Muscle of arm (tissue), 14 donors: ENCODE measurements at places on chromosomes 11 and 22.
A peak's percentile ranks its signal among the peaks of the same experiment; 100 is the strongest.

- DNase-seq, result no peak
Measured at GRCh38 chr11:70262951-70263350, 7.5 kb upstream of the PPFIA1 start.

DNA sequence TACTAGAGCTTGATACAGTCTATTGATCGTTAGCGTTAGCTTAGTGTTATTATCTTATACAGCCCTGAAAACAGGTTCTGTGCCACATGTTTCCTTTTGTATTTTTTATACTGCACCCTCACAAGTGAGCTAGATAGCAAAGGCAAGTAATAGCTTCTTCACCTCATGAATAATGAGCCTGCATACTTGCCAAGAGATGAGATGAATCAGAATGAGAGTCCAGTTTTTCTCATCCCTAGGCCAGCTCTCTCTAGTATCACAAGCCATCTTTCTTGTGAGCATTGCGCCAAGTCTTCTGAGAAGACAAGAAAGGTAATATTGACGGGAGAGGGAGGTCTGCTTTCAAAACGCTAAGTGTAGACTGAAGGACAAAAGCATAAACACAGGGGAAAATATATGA is 8.7 kb upstream of the CARD18 start:
- no peak for DNase-seq

- no peak for DNase-seq
Measured at GRCh38 chr11:47583844-47584243, 2.6 kb upstream of the FAM180B start.

DNA sequence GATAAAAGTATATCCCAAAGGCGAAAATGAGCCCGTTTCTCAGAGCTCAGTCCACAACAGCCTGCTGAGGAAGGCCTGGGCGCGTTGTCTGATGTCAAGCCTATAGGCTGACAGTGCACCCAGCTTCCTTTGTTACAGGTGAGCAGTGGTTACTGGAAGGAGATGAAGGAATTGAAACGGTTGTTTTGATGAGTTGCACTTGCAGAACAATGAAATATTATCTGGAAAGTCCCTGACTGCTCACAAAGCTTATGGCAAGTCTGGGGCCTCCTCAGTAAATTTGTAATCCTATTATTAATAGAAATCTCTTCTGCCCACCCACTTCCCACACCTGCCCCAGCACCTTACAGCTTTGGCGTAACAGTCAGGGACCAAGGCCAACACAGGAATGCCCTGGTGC is 77.8 kb downstream of the C11orf91 start:
- no peak for DNase-seq

GRCh38 chr22:31497148-31497938 is 1.0 kb downstream of the SFI1 start:
- DNase-seq, result no peak

GRCh38 chr11:17277024-17277584 is 565 bp downstream of the NUCB2 start:
- DNase-seq, result peak; percentile 54

DNA sequence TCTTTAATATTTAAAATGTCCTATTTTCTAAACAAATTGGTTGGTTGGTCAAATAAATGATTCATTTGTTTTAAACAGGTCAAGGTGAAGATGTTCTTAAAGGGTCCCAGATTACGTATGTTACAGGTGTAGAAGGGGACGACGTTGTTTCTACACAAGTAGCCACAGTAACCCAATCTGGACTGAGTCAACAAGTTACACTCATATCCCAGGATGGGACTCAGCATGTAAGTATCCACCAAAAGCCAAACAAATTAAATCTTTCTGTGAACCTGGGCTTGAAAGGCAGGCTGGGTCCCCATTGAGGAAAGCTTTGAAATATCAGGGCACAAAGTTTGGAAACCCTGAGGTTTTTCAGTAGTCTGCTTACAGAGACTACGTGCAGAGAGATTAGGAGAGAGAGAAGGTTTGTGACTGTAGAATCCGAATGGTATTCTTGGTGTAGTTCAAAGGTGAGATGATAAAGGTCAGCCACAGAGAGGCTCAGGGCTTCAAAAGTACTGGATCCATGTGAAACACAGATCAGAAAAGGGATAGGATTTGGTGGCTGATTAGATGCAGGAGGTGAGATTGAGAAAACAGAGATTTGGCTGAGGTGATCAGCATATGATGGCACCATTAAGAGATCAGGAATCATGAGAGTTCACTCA is 51.7 kb downstream of the ZNF143 start:
- no peak for DNase-seq

- no peak for DNase-seq
Measured at GRCh38 chr11:33479231-33479630, 221.4 kb downstream of the C11orf91 start.

GRCh38 chr22:45397806-45398205 is 15.6 kb downstream of the SMC1B start:
- no peak for DNase-seq

DNA sequence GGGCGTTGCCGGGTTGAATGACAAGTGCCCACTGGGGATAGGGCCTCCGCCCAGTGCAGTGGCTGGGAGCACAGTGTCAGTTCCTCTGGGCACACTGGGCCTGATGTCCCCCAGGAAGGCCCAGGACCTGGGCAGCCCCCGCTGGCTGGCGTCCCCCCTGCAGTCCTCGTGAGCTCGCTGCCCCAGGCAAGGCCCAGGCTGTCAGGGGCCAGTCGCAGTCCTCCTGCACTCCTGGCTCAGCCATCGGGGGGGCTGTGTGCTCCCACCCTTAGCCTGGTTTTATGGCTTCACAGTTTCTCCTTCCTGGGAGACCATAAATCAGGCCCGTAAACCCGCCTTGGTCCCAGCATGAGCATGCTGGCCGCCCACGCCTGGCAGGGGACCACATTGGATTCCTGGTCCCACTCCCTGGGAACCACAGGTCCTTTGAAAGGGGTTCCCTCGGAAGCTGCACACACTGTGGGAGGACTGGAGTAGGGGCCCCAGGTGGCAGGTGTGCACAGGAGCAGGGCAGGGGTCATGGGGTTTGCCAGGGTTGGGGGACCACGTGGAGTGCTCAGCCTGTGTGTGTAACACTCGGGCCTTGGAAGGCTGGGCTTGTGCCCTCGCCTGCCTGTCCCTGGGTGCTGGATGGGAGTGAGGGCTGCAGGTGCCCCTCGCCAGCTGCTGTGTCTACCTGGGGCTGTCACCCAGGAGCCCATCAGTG is 113.6 kb downstream of the KCNQ1OT1 start:
- no peak for DNase-seq

- no peak for DNase-seq
Measured at GRCh38 chr11:130890039-130890745, 26.1 kb downstream of the SNX19 start.

DNA sequence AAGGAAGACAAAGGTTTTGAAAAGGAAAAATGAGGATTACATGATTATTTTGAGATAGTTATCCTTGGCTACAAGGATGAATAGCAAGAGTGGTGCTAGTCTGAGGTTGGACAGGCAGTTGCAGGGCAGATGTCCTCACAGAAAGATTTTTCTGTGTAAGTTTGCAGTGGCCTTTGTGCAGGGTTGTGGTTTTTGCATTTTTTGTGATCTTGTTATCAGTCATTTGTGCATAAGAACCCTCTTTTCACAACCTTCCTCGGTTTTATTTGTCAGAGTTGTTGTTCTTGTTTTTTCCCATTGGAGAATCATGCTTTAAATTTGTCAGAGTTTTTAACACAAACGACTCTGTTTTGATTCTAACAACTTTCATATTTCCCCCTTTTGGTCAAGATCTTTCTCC is 1.4 kb downstream of the CCDC134 start:
- DNase-seq, result no peak
